Activated CD8-positive, alpha-beta memory T cell treated with anti-CD3 and anti-CD28 coated beads, Interleukin-2, amount 50 U/mL, for 4 hours (primary cell): ENCODE measurements at places on chromosomes 13 and 19.

DNA sequence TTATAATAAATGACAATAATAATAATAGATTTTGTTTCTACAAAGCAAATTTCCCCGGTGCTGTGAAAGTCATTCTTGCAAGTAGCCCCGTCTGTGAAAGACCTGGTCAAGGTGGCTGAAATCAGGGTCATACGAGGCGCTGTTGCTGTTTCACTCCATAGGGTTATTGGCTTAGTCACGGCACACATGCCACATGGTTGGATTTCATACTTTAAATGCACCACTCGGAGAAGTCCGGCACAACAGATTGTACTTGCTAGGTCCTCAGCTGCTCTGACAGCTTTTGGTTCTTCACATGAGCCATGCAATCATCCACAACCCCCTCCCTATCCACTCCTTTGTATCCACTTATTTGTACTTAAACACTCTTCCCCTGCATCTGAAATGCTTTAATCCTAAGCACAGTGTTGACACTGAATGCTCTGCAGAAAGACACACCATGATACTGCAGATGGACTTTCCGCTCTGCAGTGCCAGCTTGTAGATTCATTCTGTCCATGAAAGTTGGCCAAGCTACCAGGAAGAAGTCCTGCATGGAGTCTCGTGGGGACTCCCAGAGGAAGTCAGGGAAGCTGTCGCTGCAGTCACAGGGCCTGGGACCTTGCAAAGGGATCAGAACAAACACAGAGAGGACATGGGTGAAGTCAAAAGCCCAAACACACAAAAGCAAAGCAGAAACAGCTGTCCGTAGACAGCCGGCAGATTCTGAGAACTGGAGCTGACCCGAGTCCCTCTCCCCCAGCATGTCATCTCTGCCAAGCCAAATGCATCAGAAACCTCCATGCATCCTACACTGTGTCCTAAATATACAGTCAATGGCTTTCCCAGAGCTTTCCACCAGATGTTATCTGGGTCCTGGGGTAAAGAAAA, 124.6 kb downstream of the COL4A2 start:
- DNase-seq = no peak

- DNase-seq = no peak
Observed at GRCh38 chr19:50266896-50267295, 62.3 kb downstream of the KCNC3 start.

DNA sequence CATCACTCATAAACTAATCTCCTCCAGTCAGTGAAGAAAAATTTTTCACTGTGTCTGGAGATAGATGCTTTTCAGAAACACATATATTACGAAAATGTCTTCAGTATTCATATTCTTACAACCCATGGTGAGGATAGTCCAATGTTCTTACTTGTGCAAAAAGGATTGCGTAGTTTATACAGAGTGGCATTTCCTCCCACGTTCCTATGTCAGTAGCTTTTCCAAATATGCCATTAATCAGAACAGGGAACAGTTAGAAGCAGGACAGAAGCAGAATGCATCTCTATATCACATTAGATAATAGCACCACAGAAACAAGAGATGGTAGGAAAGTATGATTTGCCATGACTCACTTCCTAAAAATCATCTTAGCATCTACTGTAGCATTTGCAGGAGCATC, 282.9 kb downstream of the SLITRK5 start:
- no peak for DNase-seq

- DNase-seq = peak; percentile 40
Observed at GRCh38 chr13:42405665-42406390, 133.9 kb downstream of the AKAP11 start.

- no peak for DNase-seq
Observed at GRCh38 chr13:31880851-31881494, 141.6 kb downstream of the RXFP2 start.

GRCh38 chr19:47518139-47518538, 3.3 kb upstream of the NAPA start:
- DNase-seq = peak; percentile 63

- DNase-seq = no peak
Observed at GRCh38 chr19:49339301-49340068, 4.3 kb downstream of the CD37 start.

GRCh38 chr13:51524829-51525566, 59.3 kb upstream of the WDFY2 start:
- DNase-seq = no peak

GRCh38 chr13:32616883-32617511, 30.7 kb downstream of the PDS5B start:
- no peak for DNase-seq

DNA sequence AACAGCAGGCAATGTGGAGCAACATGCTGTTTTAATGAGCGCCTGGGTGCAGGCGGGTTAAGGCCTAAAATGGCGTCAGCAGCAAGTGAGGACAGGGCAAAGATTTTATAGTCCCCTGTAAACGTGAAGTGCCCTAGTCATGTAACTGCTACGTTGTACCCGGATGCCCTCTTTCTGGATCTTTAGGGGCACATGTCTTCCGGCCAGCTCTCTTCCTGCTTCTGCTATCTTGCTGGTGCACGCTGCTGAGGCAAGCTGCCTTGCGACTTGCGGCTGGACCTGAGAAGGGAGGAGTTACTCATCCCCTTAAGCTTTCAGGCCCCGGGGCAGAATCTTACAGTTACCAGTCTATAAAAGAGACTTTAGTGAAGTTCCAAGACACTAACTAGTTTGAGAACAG, 303.6 kb upstream of the DACH1 start:
- no peak for DNase-seq
